ENCODE measurements at places on chromosomes 12 and 14.

GRCh38 chr12:120041386-120042231 lies 52.6 kb downstream of the BICDL1 start:
- DNase-seq = no peak

DNA sequence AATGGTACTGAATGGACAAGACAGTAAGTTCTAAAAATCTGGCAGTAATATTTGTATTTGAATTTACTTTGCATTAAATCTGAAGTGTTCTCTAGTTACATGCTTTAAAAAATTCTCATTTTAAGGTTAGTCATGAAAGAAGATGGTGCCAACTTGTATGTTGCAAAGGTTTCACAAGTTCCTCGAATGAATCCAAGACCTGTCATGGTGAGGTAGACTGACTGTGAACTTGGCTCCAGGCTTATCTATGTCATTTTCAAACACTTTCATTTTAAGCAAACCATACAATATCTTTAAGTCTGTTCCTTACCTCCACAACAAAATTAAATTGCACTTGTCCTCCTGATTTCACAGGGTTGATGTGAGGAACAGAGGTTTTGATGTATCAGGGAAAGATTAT lies 23.4 kb downstream of the CLEC2D start:
- DNase-seq = no peak

- no peak for DNase-seq
Measured at GRCh38 chr12:69466867-69467266, 3.3 kb upstream of the FRS2 start.

- DNase-seq = no peak
Measured at GRCh38 chr14:33812601-33813000, 138.3 kb downstream of the EGLN3 start.

- DNase-seq = no peak
Measured at GRCh38 chr12:98439471-98439951, 75.9 kb upstream of the TMPO start.

DNA sequence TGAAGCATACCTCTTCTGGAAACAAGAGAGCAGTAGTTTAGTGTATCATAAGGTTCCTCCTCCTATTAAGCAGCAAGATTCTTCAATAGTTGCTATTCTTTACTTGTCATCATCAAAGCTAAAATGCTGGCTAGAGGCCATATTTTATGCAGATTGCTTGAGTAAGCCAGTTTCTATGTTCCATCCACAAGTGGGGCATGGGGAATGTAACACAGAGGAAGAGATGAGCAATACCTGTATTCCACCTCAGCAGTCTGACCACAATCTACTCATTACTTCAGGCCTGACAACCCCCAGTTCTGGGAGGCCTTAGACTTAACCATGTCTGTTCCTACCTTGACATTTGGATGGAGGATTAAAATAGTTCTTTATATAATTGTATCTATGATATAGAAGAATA lies 423.6 kb downstream of the BTG1 start:
- no peak for DNase-seq

DNA sequence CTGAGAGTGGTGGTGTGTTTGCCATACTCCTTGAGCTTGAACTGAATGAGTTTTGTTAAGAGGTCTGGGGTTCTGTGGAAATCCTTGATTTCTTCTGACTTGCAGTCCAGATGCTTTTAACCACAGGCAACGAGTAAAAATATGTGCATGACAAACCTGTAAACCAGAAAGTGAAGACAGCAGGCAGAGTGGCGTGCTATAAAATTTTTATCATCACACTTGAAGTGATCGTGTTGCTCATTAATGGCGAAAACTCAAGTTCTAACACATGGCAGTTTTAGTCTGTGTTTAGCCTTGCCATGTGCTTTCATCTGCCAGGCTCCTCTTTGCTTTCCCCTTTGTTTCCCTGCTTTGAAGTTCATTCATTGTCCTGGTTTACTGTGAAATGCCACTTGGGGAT lies 28.0 kb downstream of the TXNRD1 start:
- DNase-seq = no peak

DNA sequence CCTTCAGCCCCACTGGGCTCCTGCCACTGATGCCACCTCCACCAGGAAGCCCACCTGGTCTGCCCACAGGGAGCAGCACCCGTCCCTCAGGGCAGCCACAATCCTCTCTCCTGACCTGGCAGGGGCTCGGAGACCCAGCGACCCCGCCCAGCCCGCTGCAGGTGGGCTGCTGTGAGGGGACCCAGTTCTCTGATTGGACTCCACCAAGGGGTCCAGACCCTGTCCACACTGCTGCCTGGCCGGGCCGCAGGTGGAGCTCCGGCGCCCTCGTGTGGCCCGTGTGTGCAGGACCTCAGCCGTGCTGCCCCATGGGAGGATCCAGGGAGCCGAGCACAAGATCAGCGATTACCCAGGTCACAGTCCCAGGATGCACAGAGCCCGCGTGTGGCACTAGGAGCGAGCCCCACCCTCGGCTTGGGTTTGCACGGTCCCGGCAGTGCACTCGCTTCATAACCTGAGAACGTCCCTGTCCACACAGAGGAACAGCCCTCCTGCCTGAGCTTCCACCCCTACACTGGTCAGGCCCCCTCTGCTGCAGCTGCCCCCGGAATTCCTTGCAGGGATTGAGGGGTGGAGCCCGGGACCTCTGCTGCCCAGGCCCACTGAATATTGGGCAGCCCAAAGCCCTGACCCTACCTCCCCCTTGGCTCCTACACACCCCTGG lies 35.4 kb upstream of the TMEM179 start:
- no peak for DNase-seq

DNA sequence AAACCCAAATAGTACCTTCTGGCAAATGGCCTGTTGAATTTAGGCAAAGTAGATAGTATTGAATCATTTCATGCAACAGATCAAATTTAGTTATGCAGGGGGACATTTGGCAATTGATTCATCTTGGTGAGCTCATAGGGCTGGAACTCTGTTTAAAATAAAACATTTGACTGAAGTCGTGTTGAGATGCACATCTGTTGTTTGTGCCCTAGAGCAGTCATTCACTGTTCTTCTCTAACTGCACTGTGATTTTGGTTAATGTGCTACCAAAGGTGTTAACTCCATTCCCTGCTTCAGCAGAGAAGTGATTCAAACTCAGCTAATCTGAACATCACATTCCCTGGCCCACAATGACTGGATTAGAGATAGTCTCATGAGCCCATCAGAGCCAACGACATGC lies 44.0 kb upstream of the CSRP2 start:
- DNase-seq = no peak

DNA sequence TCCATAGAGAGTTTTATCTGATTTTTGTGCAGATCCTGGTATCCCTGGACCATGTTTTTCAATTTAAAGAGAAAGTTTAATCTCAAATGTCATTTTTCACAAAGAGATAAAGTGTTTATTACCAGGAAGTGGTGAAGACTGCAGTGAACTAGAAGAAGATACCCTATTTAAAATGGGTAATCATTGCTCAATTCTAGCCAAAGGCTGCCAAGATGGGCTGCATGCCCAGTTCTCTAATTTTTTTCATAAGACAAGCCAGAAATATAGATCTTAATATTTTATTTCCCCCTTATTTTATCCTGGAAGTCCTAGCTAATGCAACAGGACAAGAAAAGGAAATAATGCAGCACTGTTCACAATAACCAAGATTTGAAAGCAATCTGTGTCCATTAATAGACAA lies 343.5 kb downstream of the PCNX1 start:
- no peak for DNase-seq

DNA sequence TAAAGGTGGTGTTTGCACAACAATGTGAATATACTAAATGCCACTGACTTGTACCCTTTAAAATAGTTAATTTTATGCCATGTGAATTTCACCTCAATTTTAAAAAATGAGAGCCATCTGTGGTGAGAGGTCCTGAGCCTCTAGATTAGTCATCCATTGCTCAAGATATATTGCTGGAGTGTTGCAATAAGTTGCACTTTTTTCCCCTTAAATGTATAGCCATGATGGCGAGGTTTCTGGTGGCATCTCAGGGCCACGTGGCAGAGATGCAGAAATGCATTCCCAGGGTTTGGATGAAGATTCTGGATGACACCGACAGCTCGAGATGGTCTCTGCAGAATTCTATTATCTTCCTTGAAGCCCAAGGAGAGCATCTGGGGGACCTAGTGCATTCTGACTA lies 153.7 kb downstream of the AACS start:
- no peak for DNase-seq

DNA sequence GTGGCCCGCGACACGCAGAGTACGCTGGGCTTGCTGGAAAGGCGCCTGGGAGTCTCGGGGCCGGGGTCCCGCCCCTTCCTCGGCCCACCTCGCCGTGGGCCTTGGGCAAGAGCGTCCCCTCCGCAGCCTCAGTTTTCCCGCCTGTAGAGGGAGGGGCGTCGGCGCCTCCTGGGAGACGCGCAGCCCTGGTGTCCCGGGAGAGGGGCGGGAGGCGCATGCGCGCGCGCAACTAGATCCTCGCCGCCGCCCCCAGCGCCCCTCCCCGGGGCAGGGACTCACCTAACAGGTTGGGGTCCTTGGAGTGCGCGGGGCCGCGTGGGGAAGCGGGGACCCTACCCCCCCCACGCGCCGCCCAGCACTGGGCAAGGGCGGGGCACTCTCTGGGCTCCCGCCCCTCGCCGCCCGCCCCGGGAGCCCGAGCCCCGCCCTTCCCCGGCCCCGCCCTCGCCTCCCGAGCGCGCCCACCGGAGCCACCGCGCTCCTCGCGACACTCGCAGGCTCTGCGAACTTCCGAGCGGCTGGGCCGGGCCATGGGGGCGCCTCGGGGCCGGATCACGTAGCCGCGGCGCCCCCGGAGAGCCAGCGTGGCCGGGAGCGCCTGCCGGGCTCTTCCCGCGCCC lies at the start of gene KIF26A:
Gene KIF26A, plus strand, starts transcription at position 490 of the 620 bp plus-strand sequence. CDS start 136 bp downstream, outside the sequence.
- DNase-seq = no peak

- DNase-seq = no peak
Measured at GRCh38 chr14:64726585-64726890, 22.3 kb downstream of the PLEKHG3 start.

- no peak for DNase-seq
Measured at GRCh38 chr14:74241652-74242017, 2.4 kb downstream of the VSX2 start.

DNA sequence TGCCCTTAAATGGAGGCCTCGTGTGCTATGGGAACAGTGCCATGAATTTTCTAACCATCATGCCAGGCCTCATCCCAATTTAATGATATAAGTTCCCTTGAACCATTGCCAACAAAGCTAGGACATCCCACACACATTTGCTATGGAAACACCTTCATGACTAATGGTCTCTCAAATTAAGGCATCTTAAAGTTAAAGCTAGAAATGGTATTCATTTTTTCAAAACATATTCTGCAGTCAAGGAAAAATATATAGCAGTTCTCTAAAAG lies 117.3 kb downstream of the BTG1 start:
- DNase-seq = no peak

GRCh38 chr12:46546634-46547273 lies 174.2 kb upstream of the SLC38A2 start:
- DNase-seq = no peak

- DNase-seq = no peak
Measured at GRCh38 chr14:75860561-75861160, 121.1 kb downstream of the TGFB3 start.

GRCh38 chr12:111093428-111094142 lies 173.2 kb upstream of the MYL2 start:
- no peak for DNase-seq
